ENCODE measurements at places on chromosomes 3 and 15.

DNA sequence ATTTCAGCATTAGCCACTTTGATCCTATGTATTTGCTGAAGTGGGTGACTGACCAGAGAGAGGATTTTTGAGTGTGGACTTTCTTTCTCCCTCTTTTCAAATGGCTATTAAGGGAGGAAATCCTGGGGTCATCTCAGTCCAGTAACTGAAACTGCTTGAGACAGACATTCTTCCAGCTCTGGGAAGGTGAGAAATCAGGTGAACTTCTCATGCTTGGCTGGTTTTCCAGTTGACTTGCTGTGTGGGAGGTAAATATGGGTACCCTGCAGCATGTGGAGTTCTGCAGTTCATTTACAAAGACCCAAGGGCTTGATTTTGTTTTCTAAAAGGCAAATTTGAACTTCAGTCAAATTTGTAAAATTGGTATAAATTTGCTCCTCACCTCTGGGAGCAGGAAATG is 461.1 kb upstream of the TBL1XR1 start:
- DNase-seq: no peak

DNA sequence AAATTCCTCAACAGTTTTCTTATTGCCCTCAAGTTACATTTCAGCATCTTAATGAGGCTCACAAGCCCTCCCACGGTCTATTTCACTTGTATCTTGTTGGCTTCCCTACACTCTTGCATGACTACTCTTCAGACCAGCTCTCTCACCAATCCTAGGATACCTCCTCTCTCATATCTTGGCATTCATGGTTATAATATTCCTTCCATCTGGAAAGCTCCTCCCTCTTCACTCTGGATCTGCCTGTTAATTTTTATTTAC is 8.5 kb upstream of the CCDC80 start:
- no peak for DNase-seq

DNA sequence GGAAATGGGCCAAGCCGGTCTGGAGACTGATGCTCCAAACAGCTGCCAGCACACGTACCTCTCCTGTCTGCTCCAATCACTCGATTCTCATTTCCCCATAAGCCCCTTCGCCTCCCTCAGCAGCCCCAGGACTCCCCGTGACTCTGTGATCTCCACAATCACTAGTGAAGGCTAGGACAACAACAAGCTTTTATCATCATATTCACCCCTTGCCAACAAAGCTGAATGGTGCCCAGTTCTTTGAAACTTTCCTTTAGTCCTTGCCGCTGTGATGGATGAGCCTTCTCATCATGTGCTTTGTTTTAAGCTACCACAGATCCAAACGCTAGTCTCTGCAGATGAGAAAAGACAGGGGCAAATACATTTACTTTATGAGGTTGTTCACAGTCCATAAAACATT is 242.0 kb downstream of the SV2B start:
- DNase-seq: no peak

GRCh38 chr15:71469413-71469812 is 340.9 kb upstream of the NR2E3 start:
- DNase-seq: no peak

DNA sequence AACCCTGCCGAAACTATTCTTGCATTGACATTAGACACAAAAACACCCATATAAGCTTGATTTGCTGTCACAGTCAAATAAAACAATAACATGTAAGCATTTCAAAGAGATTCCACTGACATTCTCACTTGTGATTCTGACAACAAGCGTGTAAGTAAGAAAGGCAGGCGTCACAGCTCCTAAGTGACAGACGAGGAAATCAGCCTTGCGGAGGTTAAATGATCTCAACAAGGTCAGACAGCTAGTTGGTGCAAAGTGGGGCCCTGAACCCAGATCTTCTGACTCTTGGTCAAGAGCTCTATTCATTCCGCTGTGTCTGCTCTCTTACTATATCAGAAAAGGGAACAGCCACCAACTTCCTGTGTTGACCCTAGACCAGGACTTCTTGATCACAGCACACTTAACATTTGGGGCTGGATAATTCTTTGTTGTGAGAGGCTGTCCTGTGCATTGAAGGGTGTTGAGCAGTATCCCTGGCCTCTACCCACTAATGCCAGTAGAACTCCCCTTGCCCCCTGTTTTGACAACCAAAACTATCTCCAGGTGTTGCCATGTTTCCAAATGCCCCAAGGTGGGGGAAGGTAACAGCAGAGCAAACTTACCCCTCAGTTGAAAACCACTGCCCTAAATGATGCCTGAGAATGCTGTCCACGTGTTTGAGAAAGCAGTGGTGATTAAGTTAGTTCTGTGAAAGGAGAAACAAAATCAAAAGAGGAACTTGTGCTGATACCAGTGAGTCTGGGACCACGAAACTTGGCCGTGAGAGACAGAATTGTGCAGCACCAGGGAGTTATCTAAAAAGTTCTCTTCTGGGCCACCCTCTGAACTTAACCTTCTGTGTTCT is 86.1 kb downstream of the LIPC start:
- DNase-seq: peak; percentile 78

- DNase-seq: no peak
Observed at GRCh38 chr3:189449084-189449483, 182.1 kb upstream of the TP63 start.

- no peak for DNase-seq
Observed at GRCh38 chr3:183634707-183635106, 716 bp upstream of the KLHL24 start.

- DNase-seq: no peak
Observed at GRCh38 chr3:43024181-43024885, 45.2 kb downstream of the GASK1A start.
